ENCODE measurements at places on chromosomes 12 and 14.

DNA sequence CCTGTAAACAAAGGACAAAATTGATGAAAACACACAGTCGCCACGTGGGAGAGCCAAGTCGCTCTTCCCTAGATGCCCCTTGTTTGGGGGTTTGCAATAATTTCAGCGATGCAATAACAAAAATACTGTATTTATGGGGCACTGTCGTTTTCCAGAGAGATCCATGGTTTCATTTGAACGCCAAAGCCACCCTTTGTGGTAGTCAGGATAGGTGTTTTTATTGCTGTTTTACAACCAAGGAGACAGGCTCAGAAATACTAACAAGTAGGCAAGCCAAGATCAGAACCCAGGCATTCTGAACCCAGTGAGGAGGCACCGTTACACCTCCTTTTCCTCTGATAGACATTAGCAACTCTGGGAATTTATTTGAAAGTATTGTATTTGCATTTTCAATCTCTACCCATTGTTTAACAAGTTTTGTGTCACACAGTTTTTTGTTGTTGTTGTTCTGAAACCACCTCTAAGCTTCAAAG is 831 bp upstream of the BTBD7 start:
- no peak for DNase-seq

DNA sequence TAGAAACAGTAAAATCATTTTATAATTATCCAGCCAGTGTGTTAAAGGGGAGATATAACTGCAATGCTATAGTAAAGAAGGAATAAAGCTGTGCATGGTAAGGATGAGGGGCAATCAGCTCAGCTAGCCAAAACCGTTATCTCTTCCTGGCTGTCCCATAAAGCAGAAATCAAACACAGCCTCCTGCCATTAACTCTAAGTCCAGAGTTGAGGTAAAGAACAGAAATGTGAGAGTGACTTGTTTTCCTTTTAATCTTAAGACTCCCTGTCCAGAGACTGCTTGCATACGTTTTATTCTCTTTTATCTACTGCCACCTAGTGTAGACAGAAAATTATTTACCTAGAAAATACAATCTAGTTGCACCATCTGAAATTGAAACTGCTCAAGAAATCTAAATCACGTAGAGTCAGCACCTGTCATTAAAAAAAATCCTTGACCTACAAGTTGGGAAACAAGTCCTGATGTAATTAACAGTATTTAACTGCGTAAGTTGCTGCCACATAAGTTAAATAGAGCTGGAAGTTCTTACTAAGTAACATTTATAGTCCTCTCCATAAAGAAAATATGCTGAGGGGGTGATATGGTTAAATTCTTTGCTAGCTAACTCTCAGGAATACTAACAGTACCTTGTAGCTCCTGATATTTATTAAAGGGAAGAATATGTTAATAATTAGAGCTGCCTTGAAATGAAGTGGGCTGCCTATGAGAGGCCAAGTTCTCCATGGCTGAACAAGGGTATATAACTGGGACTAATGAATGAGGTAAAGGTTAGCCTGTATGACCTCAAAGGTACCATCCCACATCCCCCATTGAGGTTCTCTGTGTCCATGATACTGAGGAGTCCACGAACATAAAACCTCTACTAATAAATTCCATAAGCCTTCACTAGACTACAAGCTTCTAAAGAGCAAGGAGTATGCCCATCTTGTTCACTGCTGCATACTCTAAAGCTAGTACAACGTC is 62.7 kb downstream of the GALNT4 start:
- no peak for DNase-seq

DNA sequence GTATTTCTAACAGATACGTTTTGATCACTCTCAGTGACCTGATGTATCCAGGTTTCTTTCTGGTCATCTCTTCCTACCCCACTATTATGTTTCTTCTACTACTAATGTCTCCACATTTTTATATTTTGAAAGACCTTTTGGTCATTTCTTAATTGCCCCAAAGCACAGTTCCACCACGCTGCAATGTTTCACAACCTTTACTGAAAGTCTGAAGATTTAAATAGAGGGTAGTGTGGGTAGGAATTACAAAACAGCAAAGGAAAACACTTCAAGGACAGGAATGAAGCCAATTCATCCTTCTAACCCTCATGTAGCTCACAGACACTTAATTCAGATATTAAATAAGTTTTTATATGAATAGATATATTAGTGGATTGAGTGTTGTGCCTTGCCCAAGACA is 36.1 kb upstream of the SLC16A7 start:
- no peak for DNase-seq

DNA sequence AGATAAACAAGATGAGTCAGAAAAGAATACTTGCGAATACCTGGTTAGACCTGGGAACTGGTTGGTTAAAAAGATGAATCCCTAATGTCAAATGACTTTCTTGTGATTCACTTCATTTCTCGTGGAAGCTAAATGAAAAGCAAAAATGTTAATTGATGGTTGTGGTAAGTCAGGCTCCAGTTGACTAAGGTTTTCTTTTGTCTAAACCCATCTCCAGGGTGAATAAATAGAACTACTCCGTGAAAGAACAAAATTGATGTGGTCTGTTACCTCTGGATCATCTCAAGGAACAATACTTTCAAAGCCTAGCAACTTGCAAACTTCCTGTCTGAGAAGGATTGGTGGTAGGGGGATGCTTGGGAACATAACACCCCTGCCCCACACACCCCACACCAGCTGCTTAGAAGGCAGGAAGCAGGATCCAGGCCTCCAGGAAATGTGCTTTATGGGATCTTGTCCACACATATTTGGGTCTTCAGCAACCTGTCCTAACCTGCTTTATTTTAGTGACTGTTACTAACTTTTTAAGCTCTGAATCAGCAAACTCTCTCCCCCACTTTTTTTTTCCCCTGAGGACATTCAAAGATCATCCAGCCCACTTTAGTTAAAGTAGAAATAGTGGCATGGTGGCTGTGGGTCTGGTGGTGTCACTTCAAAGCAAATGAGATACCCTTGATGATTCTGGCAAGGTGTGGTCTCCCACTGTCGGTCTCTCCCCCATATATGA is 60.4 kb upstream of the PTHLH start:
- DNase-seq: no peak

DNA sequence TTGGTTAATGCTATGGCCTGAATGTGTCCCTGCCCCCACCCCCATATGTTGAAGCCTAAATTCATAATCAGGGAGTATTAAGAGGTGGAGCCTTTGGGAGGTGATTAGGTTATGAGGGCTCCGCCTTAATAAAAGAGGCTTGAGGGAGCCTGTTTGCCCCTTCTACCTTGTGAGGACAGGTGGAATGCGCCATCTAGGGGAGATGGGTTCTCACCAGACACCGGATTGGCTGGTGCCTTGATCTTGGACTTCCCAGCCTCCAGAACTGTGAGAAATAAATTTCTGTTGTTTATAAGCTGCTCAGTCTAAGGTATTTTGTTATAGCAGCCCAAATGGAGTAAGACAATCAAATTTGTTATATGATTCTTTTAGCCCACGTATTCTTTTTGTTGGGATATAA is 148.3 kb downstream of the PTCSC3 start:
- no peak for DNase-seq

- no peak for DNase-seq
Observed at GRCh38 chr14:54481695-54482094, 7.1 kb downstream of the GMFB start.

DNA sequence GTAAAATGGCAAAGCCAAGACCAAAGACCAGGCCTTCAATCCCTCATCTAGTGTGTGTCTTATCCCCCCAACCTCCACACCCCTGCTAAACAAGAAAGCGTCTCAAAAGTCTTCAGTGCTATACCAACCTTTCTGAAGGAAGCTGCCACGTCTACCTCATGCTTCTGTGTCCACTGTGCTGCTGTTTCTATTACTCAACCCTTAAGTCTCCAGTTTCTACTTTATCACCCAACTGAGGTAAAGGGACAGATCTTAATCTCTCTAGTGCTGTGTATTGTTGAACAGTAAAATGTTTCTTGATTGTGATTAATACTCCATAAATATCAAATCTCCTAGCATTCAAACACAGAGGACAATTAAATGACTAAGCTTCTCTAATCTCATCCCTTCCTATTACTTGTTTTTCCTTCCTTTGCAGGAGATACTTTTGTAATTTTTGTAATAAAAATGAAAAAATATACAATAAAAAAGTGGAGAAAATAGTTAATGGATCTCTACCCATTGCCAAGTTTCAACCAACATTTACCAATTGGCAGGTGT is 23.3 kb downstream of the BTBD7 start:
- DNase-seq: no peak

DNA sequence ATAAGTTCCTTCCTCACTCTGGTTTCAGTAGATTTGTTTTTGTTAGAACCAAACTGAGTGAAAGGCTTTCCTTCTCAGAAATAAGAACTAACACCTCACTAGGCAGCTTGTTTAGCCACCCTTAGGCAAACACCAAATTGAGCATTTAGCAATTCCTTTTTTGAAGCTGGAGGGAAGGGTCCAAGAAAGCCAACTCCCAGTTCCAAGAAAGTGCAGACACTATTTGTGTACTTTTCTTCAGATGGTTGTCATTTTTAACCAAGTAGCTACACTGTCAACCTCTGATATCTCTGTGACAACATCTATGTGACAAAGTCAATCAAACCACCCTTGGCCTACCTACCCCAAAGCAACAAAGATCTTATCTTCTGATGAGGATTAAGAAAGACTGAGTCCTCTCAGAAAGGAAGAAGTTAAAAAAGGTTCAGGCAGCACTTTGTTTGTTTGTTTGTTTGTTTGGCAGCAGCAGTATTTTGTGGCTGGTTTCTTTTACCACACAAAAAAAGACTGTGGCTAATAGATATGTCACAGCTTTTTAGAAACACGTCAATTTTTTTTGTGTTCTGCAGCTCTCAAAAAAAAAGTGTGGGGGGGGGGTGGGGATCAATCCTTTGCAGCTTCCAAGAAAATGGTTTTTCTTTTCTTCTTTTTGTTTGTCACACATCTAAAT is 203.8 kb downstream of the CRADD start:
- DNase-seq: no peak

- DNase-seq: no peak
Observed at GRCh38 chr14:52125885-52126284, 57.0 kb upstream of the NID2 start.

DNA sequence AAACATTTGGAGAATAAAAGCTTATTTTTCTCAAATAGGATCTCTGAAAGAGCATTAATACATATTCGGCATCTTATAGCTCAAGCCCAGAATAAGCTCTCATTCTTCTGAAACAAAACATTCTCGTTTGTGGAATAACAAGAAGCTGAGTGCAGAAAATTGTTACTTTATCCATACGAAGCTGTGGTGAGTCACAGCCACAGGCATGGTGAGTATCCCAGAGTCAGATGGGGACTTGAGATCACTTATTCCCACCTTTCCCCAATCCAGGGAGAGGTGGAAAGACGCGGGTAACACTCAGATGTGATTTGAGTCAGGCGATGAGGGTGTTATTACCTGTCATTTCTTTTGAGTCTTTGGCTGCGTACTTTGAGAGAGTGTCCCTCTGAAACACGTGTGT is 214.6 kb upstream of the TMEM132C start:
- DNase-seq: no peak

DNA sequence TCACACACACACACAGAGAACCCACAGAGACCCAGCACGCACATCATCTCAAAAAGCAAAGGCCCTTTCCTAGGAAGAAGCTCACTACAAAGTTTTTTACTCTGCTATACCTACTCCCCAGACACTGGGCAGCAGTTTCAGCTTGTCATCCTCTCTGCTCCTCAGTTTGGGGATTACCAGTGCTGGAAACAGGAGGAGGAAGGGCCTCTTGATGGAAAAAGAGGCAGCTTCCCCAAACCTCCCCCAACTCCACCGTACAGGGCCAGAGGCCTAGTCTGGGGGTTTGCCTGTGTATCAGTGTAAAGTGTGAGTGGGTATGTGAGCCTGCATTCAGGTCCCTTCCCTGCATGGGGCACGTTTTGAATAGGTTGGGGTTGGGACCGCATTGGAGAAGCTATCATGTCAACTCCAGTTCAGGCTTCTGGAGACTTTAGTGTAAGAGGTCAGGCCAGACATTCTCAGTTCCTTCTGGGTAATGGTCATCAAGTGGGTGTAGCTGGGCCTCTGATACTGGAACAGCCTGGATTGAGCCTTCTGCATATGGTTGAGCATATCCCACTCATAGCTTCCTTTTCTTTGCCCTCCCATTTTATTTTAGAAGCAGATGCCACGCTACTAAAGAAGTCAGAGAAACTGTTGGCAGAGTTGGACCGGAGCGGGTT is 1.2 kb downstream of the REM2 start:
- no peak for DNase-seq

GRCh38 chr12:15505616-15506015 is 183.3 kb downstream of the PTPRO start:
- DNase-seq: no peak

Measured in Calu3 (cell line).